ENCODE measurements at places on chromosomes 12 and 14. TPM values are rescaled to one million over a fixed set of nuclear protein-coding genes. Genes with fewer than 3 reads are reported as not detected.

- no peak for DNase-seq
These were observed 27.7 kb downstream of the PPP4R3A start for GRCh38 chr14:91482263-91483013.

GRCh38 chr14:104991896-104992230 is 6.3 kb downstream of the CLBA1 start:
- no peak for DNase-seq

The PRIMA1 gene
- 0.18 TPM for polyA plus RNA-seq

The SERPINA12 gene
- polyA plus RNA-seq: not detected

The ZNF384 gene
- polyA plus RNA-seq: 22.0 TPM

The FOXG1 gene
- not detected for polyA plus RNA-seq
